ENCODE measurements at places on chromosomes 12 and 14.

GRCh38 chr14:33287189-33287588 lies 348.5 kb downstream of the NPAS3 start:
- no peaks in the 10 kb centered on the region for H3K27me3 ChIP-seq
- DNase-seq, result no peak
- no peaks in the 10 kb centered on the region for H3K4me1 ChIP-seq
- H3K4me3 ChIP-seq, result no peak overlapping the region

GRCh38 chr14:102551995-102552705 lies 40.3 kb upstream of the RCOR1 start:
- no peak overlapping the region for H3K4me3 ChIP-seq
- peaks cover 21% of the 10 kb centered on the region for H3K4me1 ChIP-seq
- H3K36me3 ChIP-seq, result no peaks in the 10 kb centered on the region
- no peaks in the 10 kb centered on the region for H3K27me3 ChIP-seq
- DNase-seq, result no peak
- no peak overlapping the region for H3K27ac ChIP-seq

DNA sequence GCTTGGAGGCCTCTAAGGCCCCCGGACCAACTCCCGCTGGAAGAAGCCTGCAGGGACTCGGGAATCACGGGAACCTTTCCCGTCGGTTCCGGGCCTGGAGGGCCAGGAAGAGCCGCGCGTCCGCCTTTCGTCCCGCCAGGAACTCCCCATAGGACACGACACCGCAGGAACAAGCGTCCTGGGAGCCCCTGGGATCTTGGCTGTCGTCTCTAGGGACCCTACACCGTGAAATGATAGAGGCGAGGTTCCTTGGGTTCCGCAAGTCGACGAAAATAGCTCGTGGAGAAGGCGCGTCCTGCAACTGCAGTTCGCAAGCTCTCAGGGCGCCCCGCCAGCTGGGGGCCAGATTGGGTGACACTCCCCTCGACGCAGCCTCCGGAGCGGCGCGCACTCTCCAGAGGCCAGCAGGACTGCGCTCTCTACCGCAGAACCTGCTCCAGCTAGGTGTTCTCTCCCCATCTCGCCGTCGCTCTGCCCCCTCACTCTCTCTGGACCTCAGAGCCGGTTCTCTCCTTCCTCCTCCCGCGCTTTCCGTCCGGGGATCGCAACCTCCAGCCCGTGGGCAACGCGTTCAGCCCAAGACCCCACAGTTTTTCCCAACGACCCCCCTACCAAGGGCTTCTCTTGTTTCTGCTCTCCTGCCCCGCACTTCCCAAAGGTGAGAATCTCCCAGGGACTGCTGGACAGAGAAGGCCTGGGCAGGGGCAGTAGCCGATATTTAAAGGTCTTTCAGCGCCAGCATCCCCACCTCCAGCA lies 776 bp downstream of the BMP4 start:
- H3K4me1 ChIP-seq, result peaks cover 53% of the 10 kb centered on the region
- H3K4me3 ChIP-seq, result peak overlapping the region; percentile 74
- H3K36me3 ChIP-seq, result no peaks in the 10 kb centered on the region
- peak overlapping the region; percentile 91 for H3K27ac ChIP-seq

- H3K27me3 ChIP-seq, result no peaks in the 10 kb centered on the region
- no peaks in the 10 kb centered on the region for H3K4me1 ChIP-seq
These were observed 323.8 kb downstream of the RGS6 start for GRCh38 chr14:72256055-72256454.

DNA sequence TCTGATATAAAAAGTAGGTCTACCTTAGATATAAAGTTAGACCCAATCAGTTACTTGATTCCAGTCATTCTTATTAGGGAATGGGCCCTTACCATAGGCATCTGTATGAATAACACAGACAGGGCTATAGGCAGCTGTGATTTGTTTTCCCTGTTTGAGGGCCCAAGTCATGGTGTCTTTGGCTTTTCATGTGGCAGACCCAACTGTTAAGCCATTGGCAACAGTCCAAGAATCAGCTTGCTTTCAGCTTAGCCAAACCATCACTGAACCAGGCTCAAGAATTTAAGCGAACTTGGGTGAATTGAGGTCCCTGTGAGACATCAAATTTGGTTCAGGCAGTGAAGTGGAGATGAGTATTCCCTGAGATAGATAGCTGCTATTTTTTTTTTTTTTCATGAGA lies 111.2 kb downstream of the LRRIQ1 start:
- no peaks in the 10 kb centered on the region for H3K36me3 ChIP-seq
- DNase-seq, result no peak

GRCh38 chr12:129269756-129270495 lies 416.6 kb downstream of the GLT1D1 start:
- H3K27me3 ChIP-seq, result no peaks in the 10 kb centered on the region
- H3K4me3 ChIP-seq, result no peak overlapping the region
- H3K4me1 ChIP-seq, result no peaks in the 10 kb centered on the region
- no peak for DNase-seq
- H3K36me3 ChIP-seq, result no peaks in the 10 kb centered on the region
